ENCODE measurements at places on chromosomes 1 and 21.

DNA sequence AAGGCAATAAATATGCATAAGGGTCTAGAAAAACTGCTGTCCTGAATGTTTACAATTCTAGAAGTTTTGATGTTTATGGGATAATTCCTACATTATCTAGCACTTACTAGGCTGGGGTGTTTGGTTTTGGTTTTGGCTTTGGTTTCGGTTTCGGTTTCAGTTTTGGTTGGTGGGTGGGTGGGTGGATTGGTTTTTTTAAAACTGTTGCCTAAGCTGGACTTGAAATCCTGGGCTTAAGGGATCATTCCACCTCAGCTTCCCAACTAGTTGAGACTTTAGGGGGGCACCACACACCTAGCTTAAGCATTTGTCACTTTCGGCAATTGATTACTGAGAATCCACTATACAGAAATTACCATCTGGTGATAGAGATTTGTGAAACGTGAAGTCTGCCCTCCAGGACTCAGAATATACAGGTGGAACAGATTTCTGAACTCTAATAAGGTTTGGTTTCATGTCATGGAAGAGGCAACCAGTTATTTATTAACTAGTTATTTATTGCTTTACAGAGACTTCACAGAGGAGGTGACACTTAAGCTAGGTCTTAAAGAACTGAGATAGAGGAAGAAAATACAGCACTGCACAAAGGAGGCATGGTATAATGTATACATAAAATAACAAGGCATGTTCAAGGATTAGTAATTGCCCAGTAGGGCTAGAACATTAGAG is 69.6 kb downstream of the PIK3R3 start:
- DNase-seq, result no peak

DNA sequence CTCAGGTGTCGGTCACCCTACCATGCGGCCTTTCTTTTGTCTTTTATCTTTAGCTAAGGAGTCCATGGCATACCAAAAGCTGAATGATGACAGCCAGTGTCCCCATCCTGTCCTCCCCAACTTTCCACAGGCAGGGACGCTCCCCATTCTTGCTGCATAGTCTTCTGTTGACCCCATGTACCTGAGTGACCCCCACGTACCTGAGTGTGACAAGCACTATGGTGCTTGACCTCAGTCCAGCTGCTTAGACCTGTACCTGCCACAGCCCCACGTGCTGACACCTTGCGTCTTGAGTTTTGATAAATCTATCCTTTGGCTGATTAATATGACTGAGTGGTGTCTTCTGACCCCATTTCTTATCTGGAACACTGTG is 26.9 kb downstream of the SKI start:
- DNase-seq, result no peak

DNA sequence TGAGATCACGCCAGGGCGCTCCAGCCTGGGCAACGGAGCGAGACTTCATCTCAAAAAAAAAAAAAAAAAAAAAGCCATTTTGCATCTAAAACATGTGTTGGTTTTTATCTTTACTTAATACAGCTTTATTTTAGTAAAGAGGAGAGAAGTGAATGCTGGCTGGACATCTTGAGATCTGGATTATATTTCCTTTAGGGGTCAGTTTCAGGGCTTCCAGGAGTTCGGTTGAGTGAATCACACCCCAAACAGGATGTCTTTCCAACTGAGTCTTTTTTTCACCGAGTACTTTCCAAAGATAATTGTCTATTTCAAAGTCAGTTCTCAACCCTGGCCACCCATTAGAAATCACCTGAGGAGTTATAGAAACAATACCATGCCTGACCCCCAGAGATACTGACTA is 16.6 kb upstream of the IPP start:
- no peak for DNase-seq

DNA sequence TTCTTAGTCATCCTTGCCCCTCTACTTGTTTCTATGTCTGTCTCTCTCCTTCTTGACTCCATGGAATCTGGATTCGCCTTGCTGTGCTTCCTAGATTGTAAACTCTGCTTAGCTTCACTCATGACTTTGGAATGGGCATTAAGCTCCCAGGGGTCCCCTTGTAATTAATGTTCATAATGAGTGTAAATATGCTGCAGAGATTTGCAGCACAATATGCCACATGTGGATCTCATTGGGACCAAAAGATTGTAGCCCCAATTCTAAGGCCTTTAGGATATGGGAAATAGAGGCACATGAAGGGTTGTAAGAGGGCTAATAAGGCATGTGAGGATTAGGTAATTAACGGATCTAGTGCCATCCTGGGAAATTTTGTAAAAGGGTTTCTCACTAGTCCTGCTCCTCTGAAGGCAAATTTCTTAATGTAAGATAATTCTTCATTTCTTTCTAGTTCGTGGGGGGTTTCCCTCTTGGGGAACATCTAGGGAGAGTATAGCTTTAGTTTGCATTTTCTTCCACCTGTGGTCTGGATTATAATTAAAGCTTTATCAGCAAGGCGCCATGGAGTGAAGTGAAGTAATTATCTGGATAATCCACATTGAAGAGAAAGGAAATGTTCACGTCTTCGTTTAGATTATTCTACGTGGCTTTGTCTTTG is 659.2 kb upstream of the PLXNA2 start:
- DNase-seq, result no peak

DNA sequence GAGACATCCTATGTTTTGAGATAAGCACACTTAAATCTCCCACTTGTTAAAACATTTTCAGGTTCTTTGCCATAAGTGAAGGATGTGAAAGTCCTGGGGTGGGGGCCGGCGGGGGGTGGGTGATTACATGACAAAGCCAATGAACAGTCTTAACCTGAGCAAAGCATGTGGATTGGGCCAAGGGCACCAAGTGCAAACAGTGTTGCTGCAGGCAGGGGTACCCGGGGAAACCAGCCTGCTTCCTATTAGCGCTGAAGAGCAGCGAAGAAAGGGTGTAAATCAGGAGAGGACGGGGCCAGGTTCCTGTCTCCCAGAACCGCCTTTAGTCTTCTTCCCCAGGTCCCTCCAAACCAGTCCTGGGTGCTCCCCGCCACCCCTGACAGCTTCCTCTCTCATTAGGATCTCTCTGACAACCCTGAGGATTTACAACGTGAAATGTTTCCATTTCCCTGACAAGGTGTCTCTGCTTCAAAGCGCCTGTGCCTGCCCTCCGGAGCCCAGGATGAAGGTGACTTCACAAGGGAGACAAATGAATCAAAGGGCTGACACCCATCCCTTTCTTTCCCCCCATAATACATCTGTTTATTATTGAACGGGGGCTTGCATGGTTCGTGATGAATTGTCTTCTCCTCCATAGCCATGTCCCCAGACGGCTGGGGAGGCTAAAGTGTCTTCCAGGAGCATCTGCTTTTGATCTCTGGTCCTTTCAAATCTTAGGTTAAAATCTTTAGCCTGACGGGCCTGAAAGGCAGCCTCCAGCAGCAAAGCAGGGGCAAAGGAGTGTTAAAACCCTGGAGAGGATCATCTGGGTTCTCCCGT is 109.5 kb downstream of the TRABD2B start:
- no peak for DNase-seq

GRCh38 chr1:204194080-204194479 is 2.2 kb downstream of the KISS1 start:
- no peak for DNase-seq

- no peak for DNase-seq
Observed at GRCh38 chr1:56081736-56082135, 497.6 kb downstream of the PLPP3 start.

GRCh38 chr1:183081402-183082120 is 58.3 kb downstream of the LAMC1 start:
- no peak for DNase-seq

DNA sequence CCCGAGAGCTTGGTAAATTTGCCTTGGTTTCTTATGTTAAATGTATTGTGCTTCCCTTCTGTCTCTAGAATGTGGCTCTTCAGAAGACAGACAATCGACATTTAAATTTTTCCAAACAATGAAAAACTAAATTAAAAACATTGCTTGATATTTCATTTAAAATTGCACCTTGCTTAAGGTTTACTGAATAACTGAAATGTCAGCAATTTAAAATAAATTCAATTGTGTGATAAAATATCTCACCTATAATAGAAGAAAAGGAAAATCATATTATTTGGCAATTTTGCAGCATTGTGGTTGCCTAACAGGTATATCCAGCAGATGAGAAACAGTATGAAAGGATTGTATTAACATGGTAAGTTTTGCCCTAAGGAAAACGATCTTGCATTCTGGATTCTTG is 56.5 kb downstream of the MAP3K21 start:
- no peak for DNase-seq

- DNase-seq, result no peak
Observed at GRCh38 chr1:53296117-53296749, 31.6 kb downstream of the LRP8 start.

DNA sequence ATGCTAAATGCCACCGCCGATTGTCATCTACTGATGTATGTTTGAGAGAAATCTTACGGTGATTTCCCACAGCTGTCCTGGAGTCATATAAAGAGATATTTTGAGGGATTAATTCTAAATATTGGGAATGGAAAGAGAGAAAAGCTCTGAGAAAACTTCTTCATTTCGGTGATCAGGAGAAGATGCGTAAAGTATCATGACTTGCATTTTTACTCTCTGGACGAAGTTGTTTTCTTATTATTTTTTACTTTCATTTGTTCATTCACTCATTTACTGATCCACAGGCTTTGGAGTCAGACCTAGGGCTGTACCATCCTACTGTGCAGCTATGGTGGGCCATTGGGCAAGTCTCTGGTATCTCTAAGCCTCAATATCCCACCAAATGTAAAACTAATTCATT is 58.4 kb upstream of the RUNX1 start:
- DNase-seq, result no peak

DNA sequence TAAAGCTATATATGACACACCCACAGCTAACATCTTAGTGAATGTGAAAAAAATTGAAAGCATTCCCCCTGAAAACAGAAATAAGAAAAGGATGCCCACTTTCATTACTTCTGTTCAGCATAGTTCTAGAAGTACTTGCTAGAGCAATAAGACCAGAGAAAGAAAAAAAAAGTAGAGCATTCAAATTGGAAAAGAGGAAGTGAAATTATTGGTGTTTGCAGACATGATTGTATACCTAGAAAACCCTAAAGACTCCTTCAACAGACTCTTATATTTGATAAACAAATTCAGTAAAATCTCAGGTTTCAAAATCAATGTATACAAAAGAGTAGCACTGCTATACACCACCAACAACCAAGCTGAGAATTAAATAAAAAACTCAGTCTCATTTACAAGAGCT is 1461.0 kb downstream of the AMY1C start:
- DNase-seq, result no peak

GRCh38 chr1:107095647-107096046 is 39.2 kb downstream of the PRMT6 start:
- DNase-seq, result no peak

GRCh38 chr1:47181095-47181954 is 8.5 kb downstream of the PDZK1IP1 start:
- DNase-seq, result no peak

GRCh38 chr1:42757892-42758275 is 8.9 kb downstream of the P3H1 start:
- DNase-seq, result no peak

GRCh38 chr1:228812961-228813360 is 77.7 kb downstream of the RHOU start:
- no peak for DNase-seq

DNA sequence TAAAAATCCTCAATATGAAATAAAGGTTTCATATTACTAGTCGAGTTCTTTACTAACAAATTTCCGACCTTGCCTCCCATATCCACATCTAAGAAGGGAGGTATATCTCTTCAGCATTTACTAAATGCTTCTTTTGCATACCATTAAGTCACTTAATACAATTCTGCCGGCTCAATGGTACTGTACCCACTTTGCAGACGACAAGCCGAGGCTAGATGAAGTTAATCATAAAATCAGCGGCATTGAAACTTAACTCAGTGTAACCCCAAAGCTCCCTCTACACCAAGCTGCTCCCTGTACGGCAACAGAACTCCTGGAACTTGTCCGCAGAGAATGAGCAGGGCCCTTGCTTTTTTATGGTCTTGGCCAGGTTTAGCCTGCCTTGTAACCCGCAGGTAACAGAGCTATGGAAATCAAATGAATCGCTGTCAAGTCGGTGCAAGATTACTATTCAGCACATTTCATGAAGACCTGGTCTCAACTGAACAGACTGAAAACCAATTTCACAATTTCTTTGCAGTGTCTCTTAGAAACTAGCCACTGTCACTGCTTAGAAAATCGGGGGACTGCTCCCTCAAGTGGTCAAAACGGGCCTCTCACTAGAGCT is 738 bp downstream of the INTS7 start:
- no peak for DNase-seq

- DNase-seq, result no peak
Observed at GRCh38 chr1:246427611-246428010, 79.5 kb downstream of the SMYD3 start.

DNA sequence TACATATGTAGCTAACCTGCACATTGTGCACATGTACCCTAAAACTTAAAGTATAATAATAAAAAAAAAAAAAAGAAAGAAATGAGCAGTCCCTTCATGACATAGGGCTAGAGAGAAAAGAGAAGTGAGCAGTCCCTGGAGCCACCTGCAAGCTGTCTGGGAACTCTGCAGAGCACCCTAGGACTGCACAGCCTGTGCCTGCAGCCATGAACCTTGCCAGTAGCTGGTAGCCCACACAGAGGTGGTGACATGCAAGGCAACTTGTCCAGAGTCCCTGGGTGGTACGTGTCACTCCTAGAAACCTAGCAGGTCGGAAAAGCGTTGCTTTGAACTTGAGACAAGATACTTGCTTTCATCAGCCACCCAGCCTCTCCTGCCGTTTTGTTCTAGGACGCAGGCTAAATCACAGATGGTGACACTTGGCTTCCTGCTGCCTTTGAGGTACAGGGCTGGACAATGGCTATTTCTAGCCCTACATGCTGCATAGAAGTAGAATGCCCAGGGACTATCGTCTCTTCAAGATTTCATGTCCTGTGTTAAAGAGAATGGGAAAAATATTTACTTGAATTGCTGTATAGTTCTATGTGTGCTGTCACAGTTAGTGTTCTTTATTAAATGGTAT is 260.9 kb downstream of the LTN1 start:
- DNase-seq, result no peak

- DNase-seq, result no peak
Observed at GRCh38 chr21:36773117-36773516, 74.2 kb downstream of the SIM2 start.

DNA sequence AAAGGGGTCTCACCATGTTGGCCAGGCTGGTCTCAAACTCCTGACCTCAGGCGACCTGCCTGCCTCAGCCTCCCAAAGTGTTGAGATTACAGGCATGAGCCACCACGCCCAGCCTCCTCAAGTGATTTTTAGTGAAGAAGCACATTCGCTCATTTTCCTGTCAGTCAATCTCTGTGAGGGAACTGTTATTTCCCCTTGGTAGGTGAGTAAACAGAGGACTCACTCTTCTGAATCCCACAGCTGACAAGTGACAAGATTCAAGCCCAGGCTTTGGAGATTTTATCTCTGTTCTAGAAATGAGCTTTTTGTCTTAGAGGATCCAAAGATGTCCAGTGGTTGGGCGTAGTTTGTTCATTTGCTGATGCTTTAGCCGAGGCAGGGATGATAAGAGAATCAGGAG is 43.9 kb upstream of the TACSTD2 start:
- no peak for DNase-seq
